ENCODE measurements at places on chromosomes 2 and 18.

- no peak for DNase-seq
These were observed 17.7 kb downstream of the MAP2 start for GRCh38 chr2:209441541-209441940.

DNA sequence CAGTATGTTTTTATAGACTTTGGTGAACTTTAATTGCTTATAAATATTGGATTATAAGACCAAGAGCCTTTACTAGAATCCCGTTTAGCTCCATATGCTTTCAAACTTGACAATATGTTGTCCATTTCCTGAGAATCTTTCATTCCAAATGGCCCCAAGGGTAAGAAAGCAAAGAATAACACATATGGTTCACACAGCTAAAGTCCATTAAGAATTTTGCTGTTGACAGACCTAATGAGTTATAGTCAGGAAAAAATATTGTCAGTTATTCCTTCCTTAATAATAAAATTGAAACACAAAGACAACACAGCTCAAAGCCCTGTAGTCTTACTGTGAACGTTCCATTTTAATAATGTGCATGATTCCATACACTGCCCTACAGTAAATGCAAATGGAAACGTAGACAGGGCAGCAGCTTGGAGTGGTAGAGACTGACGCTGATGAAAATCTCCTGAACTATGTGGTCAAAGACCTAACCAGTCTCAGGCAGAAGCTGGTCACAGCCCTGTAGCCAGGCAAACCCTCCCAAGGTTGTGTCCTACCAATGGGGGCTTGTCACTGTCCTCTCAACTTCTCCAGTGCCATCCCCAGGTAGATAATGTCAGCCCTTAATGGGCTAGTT is 49.0 kb upstream of the ATIC start:
- DNase-seq = no peak

GRCh38 chr2:222115296-222115695 is 183.5 kb downstream of the PAX3 start:
- no peak for DNase-seq

DNA sequence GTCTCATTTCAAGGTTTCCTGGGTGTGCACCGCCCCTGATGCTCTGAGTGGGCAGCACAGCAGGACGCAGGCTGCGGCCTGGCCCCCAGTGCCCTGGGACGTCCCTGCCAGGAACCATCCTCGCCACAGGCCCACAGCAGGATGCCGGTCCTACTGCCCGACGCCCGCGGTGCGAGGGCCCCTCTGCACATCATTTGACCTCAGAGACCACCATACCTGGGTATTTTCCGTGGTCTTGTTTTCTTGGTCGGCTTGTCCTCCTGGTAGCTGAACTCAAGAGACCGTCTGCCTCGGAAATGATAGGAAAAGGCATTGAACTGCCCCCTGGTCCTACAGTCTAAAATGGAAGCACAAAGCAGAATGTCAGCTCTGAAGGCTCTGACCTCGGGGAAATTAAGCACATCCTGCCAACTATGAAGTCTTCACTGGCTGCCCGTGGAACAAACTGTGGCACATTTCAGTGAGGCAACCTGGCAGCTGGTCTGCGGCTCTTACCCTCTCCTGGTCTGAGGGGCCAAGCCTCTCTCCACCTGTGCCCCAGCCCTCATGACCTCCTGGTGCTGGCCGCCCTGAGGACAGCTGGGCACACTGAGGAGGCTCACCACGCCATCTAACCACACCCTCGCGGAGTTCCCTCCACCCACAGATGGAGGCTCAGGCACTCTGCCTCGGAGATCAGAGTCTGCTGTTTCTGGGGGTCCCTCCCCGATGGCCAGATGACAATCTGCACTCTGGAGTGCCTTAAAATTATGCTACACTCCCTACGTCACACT is 105.0 kb downstream of the PXDN start:
- no peak for DNase-seq

GRCh38 chr2:96811917-96812316 is 4.2 kb upstream of the CNNM3 start:
- no peak for DNase-seq

- DNase-seq = no peak
These were observed 82.0 kb upstream of the RANBP2 start for GRCh38 chr2:108637304-108637669.

DNA sequence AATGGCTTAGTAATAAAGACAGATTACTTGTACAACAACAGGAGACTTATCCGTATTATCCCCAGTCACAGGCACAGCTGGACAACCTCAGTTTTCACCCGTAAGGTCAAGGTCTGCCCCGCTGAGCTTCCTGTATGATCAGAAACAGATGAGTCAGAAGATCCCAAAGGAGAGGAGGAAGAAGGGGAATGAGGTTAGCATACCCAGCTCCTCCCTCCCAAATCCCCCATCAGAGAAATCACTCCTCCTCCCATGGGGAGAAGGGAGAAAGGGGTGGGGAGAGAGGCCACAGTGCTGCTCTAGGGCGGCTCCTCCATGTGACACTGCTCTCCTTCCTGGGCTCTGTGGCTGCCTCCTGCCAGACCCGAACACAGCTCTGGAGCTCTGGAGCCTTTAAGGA is 53.8 kb upstream of the SPTBN1 start:
- DNase-seq = no peak

DNA sequence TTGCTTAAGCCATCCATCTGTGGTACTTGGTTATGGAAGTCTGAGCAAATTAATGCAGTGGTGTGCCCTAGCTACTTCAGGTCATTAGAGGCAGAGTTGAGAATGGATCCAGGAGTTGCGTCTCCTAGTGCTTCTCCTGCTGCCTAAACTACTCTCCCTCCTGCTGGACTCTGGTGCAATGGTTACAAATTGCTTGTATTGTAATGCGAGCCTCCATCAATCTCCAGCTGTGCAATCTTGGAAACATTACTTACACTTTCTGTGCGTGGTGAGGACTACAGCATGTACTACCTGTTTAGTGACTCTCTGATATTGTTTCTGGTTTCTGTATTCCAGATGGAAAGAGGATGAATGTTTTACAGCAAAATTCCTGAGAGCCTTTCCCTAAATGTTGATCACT is 119.0 kb upstream of the CYRIA start:
- no peak for DNase-seq

DNA sequence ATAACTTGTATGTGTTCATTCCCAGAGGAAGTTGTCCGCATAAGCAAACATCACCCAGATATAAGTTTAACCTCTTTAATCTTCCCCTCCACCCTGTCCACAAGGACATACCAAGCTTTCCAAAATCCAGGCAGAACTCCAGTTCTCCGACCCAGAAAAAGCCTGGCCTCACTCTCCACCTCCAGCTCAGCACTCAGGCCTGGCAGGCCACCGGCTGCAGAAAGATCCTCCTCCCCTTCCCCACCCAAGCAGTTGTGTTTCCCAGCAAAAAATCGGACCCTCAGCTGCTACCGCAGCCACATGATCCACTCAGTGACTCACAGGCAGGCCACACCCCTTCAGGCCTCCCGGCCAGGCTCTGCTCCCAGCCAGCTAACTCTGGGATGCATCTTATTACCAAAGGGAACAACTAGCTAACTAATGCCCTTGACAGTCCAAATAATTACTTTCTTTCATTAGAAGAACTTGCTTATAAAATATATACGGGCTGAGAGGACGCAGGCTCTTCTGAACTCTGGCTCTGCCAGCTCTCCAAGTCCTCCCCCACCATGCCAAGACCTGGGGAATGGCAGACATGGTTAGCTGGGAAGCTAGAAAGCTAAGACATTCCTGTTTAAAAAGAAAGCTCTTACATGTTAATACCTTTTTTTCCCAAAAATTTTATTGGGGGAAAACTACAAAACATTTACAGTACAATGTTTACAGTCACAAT is 4.5 kb downstream of the ZFP36L2 start:
- peak; percentile 15 for DNase-seq

GRCh38 chr2:165003443-165004130 is 48.3 kb upstream of the SLC38A11 start:
- DNase-seq = no peak

DNA sequence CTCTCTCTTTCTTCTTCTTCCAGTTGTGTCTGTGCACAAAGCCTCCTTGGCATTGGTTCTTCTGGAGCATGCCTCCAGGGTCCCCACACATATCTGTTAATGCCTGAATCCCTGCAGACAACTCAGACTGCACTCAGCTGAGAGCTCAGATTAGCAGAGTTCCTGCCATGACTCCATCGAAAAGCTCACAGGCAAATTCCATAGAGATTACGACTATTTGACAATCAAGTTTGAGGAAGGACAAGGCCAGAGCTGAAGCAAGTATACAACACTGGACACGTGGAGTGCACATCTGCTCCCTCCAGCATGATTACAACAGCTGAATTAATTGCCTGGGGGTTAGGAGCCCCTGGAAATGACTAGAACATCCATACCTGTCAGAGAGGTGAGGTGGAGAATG is 190.7 kb downstream of the INSIG2 start:
- no peak for DNase-seq

- no peak for DNase-seq
These were observed 436.9 kb downstream of the METTL4 start for GRCh38 chr18:2134364-2134763.

GRCh38 chr2:64025741-64026140 is 6.5 kb upstream of the VPS54 start:
- DNase-seq = no peak

DNA sequence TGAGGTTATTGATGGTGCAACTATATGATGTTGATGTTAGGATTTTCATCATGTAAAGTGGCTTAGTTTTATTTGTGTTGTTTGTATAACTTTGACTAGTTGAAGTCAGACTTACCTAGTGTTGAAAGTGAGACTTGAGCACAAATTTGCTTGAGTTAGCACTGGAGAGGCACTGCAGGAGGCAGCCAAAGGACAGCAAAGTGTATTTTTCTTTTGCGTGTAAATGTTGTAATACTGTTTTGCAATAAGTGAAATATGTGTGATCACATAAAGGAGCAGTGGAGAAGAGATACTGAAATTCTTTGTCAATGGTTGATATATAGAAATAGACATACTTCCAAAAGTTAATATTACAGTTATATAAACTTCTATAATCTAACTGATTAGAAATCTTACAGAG is 332.0 kb upstream of the RAB12 start:
- DNase-seq = no peak

DNA sequence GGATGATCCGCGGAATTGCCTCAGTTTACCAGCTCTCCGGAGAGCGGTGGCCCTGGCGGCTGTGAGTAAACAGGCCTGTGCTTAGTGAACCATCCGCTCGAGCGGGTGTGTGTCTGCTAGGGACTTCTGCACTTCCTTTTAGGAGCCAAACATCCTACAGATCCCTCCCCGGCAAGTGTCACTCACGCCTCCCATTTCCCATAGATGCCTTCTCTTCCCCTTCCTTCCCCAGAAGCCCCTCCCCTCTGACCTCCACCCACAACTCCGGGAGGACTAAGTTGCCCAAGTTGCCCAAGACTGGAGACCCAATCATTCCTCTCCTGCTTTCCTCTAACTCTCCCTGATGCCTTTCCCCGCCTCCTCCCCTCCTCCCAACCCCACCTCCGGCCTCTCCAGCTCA is 2.9 kb downstream of the C1QL2 start:
- DNase-seq = no peak

- no peak for DNase-seq
These were observed 118.6 kb upstream of the LRATD1 start for GRCh38 chr2:14513903-14514302.

DNA sequence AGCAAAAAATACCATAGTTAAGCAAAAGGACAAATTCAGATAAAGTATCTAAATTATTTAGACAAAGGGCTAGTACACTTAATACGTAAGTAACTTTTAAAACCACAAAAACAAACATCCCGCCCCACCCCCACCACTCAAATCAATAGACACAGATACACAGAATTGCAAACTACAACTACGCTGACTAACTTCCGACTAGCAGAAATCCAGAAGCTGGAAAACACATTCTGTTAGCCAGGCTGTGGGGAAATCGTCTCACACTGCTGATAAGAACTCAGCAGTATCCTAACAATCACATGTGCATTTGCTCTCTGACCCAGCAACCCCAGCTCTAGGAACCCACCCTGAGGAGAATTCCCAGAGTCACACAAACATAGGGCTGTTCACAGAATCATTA is 16.6 kb downstream of the FAM168B start:
- no peak for DNase-seq

- DNase-seq = no peak
These were observed 74.9 kb downstream of the RHOB start for GRCh38 chr2:20521682-20522189.

DNA sequence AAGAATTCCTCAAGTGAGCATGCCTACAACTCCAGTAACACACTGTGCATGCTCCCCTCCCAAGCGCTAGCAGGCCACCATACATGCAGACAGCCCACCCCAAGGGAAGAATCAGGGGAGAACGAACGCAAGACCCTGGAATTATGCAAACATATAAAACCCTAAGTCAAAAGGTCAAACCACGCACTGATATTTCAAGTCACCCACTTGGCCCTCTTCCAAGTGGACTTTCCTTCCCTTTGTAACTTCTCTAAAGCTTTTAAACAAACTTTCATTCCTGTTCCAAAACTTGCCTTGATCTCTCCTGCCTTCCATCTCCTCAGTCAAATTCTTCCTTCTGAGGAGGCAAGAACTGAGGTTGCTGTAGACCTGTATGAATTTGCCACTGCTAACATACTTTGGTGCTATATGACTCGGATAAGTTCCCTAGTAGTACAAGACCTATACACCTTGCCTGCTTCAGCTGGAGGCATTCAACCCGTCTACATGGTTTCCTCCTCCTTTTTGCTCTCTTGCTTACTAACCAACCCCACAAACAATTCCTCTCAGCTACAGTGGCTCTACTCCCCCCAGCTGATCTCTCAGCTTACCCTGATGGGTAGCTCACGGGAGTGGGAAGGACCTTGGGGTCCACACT is 11.1 kb upstream of the RPIA start:
- no peak for DNase-seq

- no peak for DNase-seq
These were observed 1.6 kb downstream of the CRIM1 start for GRCh38 chr2:36356990-36357846.

- no peak for DNase-seq
These were observed 2.6 kb downstream of the HOXD3 start for GRCh38 chr2:176159663-176160250.

GRCh38 chr18:22311301-22311700 is 106.4 kb downstream of the CTAGE1 start:
- no peak for DNase-seq

DNA sequence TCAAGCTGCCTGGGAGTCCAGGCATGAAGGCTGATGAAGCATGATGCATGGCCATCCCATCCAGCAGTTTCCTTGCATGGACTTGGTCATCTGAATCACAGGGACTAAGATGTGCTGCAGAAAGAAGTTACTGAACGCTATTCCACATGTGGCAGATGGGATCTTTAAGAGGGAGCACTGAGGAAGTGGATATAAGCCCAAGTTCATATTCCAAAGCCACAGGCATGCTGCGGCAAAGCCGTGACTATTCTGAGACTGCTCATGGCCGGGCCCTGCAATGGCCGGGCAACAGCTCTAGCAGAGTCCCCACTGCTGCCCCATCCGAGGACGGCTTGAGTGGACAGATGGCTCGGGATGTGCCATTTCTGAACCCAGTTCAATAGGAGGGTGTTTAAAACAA is 61.5 kb downstream of the STPG4 start:
- DNase-seq = no peak

DNA sequence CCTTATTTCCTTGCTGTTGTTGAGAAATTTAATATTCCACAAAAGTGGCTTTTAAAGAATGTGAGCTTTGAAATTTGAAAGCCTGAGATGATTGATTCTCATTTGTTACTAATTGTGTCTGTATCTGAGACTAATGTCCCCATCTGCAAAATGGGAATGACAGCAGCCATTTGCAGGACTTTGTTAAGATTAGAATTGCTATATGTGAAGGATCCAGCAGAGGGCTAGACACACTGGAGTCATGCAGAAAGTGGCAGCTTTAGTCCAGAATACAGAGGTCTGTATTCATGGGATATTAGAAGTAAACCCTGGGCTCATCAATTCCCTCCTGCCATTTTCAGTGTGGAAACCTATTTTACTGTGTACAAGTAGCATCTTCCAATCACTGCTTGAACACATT is 296.5 kb upstream of the GYPC start:
- no peak for DNase-seq

GRCh38 chr2:240451108-240451611 is 15.7 kb downstream of the GPC1 start:
- no peak for DNase-seq

All from NCI-H1092 (cell line).